ENCODE measurements at places on chromosomes 5 and 9. TPM values are rescaled to one million over a fixed set of nuclear protein-coding genes. Genes with fewer than 3 reads are reported as not detected.

The ARL14EPL gene
- not detected for total RNA-seq

The FAM151B gene
- total RNA-seq = not detected

The DOK3 gene
- 4.8 TPM for total RNA-seq

The FRMD3 gene
- 0.53 TPM for total RNA-seq

DNA sequence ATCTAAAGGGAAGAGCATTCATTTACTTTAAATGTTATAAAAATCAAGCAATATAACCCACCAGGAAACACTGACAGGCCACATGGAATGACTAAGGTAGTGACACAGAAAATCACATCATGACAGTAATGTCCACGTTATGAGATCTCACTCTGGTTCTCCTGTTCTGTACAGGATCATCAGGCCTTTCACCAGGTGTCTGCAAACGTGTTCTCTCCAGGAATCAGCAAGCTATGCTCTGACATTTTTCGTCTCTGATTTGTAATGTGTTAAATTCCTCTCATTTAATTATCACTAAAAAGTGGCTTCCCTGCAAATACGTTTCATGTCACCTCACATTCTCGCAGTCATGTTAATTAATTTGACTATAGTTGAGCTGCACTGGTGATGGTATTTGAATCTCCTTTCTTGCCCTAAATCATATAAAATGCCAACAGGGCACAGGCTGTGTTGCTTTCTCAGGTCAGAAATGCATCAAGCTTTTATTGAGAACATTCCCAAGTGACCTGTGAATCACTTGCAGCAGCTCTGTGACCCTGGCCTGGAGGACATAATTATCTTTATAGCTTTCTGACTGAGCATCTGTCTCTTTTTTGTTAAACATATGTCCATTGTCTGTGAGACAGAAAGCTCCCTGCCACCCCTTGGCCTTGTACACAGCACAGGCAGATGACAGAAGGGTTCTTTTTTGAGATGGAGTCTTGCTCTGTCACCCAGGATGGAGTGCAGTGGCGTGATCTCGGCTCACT lies 196.2 kb downstream of the DIRAS2 start:
- no peak for DNase-seq

- no peak for DNase-seq
Measured at GRCh38 chr5:141701360-141702119, 19.5 kb upstream of the ARAP3 start.

- no peak for DNase-seq
Measured at GRCh38 chr5:175597718-175598117, 60.2 kb upstream of the HRH2 start.

DNA sequence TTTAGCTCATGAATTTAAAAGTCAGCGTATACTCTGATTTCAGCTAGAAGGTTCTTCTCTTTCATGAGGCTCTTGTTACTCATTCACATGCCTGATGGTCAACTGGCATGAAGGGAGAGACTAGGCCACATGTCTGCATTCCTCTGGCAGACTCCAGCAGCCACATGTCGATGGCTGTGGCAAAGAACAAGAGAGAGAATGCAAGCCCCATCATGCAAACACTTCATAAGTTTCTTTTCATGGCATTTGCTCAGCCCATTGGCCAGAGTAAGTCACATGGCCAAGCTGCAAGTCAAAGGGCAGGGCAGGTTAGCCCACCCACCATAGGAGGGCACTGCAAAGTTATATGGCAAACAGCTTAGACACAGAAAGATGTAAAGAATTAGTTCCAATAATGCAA lies 5.4 kb downstream of the KCNV2 start:
- no peak for DNase-seq

GRCh38 chr5:128376577-128376976 lies 161.5 kb downstream of the FBN2 start:
- DNase-seq = no peak
